Left renal cortex interstitium (tissue), 4 donors: ENCODE measurements at places on chromosomes 16 and 17. TPM values are rescaled to one million over a fixed set of nuclear protein-coding genes. Genes with fewer than 3 reads are reported as not detected.

GRCh38 chr17:56064506-56064905 lies 88.8 kb upstream of the ANKFN1 start:
- no peak for DNase-seq

DNA sequence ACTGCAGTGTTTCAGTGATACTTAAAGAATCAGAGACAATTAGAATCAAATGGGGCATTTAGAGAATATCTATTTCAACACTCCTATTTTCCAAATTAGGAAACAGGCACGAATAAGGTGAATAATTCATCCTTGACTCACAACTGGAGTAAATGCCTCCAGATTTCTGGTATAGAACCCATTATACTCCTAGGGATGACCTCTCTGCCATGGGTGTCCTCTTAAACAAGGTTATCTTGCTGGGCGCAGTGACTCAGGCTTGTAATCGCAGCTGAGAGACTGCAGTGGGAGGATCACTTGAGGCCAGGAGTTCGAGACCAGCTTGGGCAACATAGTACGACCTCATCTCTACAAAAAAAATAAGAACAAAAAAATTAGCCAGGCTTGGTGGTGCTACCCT lies 139.8 kb upstream of the ELAC2 start:
- DNase-seq: no peak

The TMEM11 gene
- 21.4 TPM for polyA plus RNA-seq

The KRTAP4-4 gene
- polyA plus RNA-seq: not detected

DNA sequence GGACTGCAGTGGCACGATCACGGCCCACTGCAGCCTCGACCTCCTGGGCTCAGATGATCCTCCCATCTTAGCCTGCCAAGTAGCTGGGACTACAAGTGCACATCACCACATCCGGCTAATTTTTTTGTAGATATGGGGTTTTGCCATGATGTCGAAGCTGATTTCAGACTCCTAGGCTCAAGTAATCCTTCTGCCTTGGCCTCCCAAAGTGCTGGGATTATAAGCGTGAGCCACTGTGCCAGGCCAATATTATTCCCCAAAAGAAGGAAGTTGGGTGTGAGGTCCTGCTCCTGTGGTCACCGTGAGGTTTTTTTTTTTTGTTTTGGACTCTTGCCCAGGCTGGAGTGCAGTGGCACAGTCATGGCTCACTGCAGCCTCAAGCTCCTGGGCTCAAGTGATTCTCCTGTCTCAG lies 1.5 kb downstream of the AMZ2 start:
- no peak for DNase-seq

- no peak for DNase-seq
Observed at GRCh38 chr17:47660064-47660492, 10.4 kb downstream of the KPNB1 start.

DNA sequence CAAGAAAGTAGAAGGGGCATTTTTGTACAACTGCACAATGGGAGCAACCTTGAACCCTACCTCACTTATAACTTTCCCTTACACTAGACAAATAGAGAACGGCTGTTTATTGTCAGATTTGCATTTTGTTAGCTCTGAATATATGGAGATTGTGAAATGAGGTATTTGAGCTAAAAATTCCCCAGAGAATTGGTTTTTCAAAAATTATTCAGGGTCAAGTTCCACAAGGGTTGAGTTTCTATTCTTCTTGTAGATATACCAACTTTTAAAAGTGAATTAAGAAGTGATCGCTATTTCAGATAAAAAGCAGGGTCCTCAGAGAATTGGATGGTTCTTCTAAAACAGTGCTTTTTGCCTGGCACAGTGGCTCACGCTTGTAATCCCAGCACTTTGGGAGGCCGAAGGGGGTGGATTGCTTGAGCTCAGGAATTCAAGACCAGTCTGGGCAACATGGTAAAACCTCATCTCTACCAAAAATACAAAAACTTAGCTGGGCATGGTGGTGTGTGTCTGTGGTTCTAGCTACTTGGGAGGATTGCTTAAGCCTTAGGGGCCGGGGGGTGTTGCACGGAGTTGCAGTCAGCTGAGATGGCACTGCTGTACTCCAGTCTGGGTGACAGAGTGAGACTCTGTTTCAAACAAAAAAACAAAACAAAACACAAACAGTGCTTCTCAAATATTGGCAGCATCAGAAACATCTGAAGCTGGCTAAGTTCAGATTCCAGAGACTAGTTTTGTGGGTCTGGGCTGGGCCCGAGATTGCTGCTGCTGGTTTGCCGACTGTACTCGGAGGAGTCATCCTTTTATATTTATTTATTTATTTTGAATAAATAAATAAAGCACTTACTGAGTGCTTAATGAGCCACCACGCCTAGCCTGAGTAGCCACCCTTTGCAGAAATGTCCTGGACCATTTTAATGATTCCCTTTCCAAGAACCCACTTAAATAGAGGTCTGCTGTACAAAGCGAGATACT lies 50.9 kb downstream of the PECAM1 start:
- no peak for DNase-seq

DNA sequence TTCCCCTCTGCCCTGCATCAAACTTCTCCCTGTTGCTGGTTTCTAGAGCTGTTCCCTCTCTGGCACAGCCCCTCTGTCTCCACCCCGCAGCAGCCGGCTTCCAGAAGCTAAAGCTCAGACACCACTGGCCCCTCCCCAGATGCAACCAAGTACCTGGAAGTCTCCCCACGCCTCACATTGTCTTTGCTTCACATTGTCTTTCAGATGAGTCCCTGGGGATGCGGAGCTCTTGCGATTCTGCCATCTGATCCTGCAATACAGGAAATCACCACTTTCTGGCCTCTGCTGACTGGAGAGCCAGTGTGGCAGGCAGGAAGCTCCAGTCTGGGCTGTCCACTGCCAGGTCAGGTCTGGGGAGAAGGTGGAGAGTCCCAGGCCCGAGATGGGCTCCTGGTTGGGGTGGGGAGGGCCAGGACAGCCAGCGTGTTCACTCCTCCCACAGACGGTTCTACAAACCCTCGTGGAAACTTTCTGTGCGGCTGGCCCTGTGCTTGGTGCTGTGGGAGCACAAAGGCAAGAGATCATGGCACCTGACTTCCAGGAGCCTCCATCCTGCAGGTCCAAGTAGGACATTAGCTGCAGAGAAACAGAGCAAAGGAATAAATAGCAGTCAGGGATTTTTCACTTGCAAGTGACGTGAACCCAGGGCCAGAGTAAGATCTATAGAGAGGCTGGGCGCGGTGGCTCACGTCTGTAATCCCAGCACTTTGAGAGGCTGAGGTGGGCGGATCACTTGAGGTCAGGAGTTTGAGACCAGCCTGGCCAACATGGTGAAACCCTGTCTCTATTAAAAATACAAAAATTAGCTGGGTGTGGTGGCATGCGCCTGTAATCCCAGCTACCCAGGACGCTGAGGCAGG lies 47.9 kb upstream of the MAP3K14 start:
- DNase-seq: no peak

GRCh38 chr17:21299981-21300600 lies 15.6 kb downstream of the MAP2K3 start:
- no peak for DNase-seq

GRCh38 chr16:86085161-86085611 lies 186.2 kb downstream of the IRF8 start:
- DNase-seq: no peak

DNA sequence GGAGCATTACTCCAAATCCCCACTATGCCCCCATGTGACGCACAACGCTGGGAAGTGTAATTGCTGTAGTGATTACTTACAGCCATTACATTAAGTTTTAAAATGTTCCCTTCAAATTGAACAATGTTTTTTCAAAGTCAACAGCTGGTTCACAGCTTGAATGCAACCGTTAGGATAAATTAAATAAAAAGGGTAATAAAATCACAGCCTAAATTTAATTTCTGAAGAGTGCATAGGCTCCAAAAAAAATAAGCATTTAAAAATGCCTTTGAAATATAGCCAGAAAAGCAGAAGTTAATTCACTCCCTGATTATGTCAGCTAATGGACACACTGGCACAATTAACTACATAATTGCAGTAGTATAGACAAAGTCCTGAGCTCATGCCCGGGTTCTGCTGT lies 50.5 kb upstream of the KDM8 start:
- DNase-seq: no peak

- no peak for DNase-seq
Observed at GRCh38 chr16:89026121-89026612, 49.2 kb upstream of the CBFA2T3 start.

- no peak for DNase-seq
Observed at GRCh38 chr17:46274238-46274637, 20.7 kb upstream of the LRRC37A start.
